Body of pancreas (tissue), 4 donors: ENCODE measurements at places on chromosomes 13 and 19.

DNA sequence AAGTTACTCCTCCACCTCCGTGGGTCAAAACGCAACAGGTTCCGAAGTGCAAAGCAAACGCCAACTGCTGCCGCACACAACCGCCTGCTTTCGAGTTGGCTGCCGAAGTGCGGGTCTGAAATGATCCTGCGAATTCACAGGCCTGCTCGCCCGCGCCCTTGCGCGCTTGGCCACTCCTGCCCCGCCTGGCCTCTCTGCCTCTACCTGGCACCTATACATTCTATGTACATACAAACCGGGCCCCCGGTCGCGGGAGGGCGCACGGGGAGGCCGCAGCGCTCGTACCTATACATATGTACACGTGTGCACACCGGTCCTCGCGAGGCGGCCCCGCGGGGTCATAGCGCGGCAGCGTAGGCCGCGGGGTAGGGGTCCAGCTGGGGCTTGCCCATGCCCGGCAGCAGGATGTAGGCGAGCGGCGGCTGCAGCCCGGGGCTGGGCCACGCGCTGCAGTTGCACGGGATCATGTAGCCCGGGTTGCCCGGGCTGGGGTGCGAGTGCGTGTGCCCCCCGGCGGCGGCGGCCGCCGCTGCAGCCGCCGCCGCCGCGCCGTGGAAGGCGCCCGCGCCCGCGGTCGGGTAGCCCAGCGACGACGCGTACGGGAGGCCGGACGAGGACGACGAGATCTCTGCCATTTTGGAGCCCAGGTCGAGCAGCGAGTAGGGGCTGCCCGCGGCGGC lies 1.3 kb downstream of the SOX21 start:
- no peak overlapping the region for H3K4me3 ChIP-seq
- H3K4me1 ChIP-seq = peaks cover 34% of the 10 kb centered on the region
- DNase-seq = no peak

GRCh38 chr19:12676384-12676792 lies 5.3 kb downstream of the DHPS start:
- no peaks in the 10 kb centered on the region for H3K27me3 ChIP-seq
- peaks cover 18% of the 10 kb centered on the region for H3K4me1 ChIP-seq
- no peak overlapping the region for H3K27ac ChIP-seq
- DNase-seq = peak; percentile 88

DNA sequence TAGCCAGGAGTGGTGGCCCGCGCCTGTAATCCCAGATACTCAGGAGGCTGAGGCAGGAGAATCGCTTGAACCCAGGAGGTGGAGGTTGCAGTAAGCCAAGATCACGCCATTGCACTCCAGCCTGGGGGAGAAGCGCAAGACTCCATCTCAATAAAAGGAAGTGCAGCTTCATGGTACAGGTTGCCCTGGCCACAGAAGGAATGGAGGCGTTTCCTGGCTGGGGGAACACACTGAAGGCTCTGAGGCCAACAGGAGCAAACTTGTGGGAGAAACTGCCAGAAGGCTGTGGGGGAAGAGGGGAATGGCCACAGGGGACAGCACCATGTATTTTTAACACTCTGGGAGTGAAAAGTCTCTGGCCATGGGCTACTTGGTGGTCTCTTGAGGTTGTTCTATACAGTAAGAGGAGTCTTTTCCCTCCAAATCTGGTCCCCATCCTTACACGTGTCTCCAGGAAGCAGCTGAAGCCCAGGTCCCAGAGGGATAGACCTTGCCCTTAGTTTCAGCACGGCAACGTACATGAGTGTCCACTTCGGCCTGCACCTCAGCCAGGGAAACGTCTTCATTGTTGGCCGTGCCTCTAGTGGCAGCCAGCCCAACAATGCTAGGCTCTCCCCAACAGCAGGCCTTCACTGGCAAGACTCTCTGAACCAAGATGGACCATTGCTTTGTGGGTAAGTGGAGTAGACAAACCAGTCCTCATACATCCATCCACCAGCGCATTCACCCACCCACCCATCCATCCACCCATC lies 7.4 kb downstream of the MICOS13 start:
- H3K4me1 ChIP-seq = no peaks in the 10 kb centered on the region
- no peaks in the 10 kb centered on the region for H3K36me3 ChIP-seq
- no peak overlapping the region for H3K27ac ChIP-seq
- no peak for DNase-seq
- H3K4me3 ChIP-seq = no peak overlapping the region

GRCh38 chr13:19961489-19961888 lies 3.0 kb downstream of the ZMYM2 start:
- no peak overlapping the region for H3K27ac ChIP-seq
- H3K27me3 ChIP-seq = no peaks in the 10 kb centered on the region
- H3K36me3 ChIP-seq = no peaks in the 10 kb centered on the region
- H3K4me3 ChIP-seq = no peak overlapping the region
- DNase-seq = no peak
- peaks cover 57% of the 10 kb centered on the region for H3K4me1 ChIP-seq

- H3K27ac ChIP-seq = peak within 1 kb of the TSS; percentile 37
- H3K36me3 ChIP-seq = no peaks in the 10 kb centered on the region
- H3K4me3 ChIP-seq = peak within 1 kb of the TSS; percentile 73
- peaks cover 23% of the 10 kb centered on the region for H3K4me1 ChIP-seq
- peak; percentile 78 for DNase-seq
Measured at GRCh38 chr19:34364830-34365462, at the start of gene GPI. TSS of gene GPI (plus strand) at chr19:34365196. CDS start at chr19:34365267, 71 bp downstream.

DNA sequence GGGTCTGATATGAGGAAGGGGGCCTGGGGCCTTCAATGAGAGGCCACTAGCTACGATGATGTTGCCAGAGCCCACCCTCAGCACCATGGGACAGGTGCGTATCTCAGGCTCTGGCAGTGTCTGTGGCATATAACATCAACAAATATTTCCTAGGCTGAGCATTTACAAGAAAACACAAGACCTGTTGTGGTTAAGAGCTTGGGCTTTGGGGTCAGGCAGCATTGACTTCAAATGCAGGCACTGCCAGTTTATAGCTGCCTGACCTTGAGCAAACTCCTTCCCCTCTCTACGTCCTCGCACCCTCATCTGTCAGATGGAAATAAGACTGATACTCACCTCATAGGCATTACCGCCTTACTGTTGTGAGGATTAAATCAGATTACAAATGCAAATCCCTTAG lies 156.0 kb downstream of the KATNAL1 start:
- H3K27me3 ChIP-seq = no peaks in the 10 kb centered on the region
- H3K4me3 ChIP-seq = no peak overlapping the region
- no peak for DNase-seq
- no peak overlapping the region for H3K27ac ChIP-seq

DNA sequence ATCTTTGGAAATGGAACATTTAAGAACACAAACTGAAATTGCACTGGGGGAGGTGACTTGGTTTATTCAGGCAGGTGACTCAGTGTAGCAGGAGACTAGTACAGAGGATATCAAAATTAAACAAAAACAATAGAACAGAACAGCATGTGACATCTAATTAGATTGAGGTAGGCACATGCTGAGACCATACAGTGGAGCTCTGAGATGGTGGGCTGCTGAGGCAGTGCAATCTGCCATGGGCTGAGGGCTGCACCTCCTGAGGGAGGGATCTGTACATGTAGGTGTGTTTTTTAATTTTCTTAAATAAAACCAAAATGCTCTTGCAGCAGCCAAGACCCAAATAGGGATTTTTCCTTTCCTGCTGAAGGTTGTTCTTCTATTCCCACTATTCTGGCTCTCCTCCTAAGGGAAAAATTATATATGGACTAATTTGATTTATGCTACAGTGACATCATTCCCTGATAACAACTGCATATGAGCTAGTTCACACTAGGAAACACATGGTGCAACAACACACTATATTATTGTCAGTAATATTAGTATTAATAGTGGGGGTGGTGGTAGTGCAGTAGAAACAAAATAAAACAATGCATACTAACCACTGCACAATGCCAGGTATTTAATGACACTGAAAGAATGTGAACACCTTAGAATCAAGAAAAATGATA lies 48.0 kb downstream of the LNX2 start:
- H3K27ac ChIP-seq = no peak overlapping the region
- no peaks in the 10 kb centered on the region for H3K27me3 ChIP-seq
- H3K4me3 ChIP-seq = no peak overlapping the region
- H3K4me1 ChIP-seq = peaks cover 21% of the 10 kb centered on the region
- no peak for DNase-seq

DNA sequence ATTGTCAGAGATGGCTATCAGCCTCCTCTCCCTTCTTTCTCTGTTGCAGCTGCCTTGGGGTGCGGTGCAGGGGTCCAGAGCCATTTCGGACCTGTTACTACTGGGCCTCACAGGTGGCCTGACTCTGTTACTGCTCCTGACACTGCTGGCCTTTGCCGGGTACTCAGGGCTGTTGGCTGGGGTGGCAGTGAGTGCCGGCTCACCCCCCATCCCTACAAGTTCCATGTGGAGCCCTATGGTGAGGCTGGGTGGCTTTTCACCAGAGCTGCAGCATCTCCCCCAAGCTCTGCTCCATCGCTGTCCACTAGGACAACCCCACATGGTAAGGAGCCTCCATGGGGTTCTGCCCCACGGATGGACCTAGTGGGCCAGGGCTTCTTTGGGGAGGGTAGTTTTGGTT lies 13.7 kb upstream of the ZNF492 start:
- H3K36me3 ChIP-seq = no peaks in the 10 kb centered on the region
- no peak overlapping the region for H3K27ac ChIP-seq
- DNase-seq = no peak
- H3K4me1 ChIP-seq = no peaks in the 10 kb centered on the region
- H3K4me3 ChIP-seq = no peak overlapping the region

GRCh38 chr13:107216046-107216755 lies 648.3 kb upstream of the ARGLU1 start:
- no peak for DNase-seq
- no peaks in the 10 kb centered on the region for H3K4me1 ChIP-seq

- no peak overlapping the region for H3K27ac ChIP-seq
- DNase-seq = no peak
- H3K4me3 ChIP-seq = no peak overlapping the region
- H3K36me3 ChIP-seq = no peaks in the 10 kb centered on the region
Measured at GRCh38 chr13:94195715-94196114, 283.8 kb downstream of the DCT start.

GRCh38 chr19:11031421-11032070 lies 57.7 kb upstream of the LDLR start:
- H3K27me3 ChIP-seq = no peaks in the 10 kb centered on the region
- H3K4me3 ChIP-seq = no peak overlapping the region
- peaks cover 14% of the 10 kb centered on the region for H3K36me3 ChIP-seq
- H3K27ac ChIP-seq = no peak overlapping the region
- H3K4me1 ChIP-seq = no peaks in the 10 kb centered on the region

DNA sequence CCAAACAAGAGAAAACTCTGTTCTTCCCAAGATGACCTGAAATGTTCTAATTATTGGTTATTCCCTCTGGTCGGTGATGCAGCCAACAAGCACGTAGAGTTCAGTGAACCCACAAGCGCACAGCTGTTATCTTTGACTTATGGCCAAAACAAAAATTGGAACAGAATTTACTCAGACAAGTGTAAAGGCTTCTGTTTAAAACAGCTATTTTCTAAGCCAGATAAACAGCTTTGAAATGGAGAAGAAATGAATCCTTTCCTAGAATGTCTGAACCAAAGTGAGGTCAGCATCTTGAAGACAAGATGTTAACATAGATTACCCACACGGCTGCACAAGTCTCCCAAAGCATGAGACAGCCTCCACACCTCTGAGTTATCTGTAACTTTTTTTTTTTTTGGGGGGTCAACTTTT lies 669.2 kb downstream of the DIAPH3 start:
- DNase-seq = peak; percentile 34
- no peak overlapping the region for H3K27ac ChIP-seq
- no peaks in the 10 kb centered on the region for H3K27me3 ChIP-seq
- peaks cover 8% of the 10 kb centered on the region for H3K4me1 ChIP-seq
- H3K36me3 ChIP-seq = no peaks in the 10 kb centered on the region
- no peak overlapping the region for H3K4me3 ChIP-seq

DNA sequence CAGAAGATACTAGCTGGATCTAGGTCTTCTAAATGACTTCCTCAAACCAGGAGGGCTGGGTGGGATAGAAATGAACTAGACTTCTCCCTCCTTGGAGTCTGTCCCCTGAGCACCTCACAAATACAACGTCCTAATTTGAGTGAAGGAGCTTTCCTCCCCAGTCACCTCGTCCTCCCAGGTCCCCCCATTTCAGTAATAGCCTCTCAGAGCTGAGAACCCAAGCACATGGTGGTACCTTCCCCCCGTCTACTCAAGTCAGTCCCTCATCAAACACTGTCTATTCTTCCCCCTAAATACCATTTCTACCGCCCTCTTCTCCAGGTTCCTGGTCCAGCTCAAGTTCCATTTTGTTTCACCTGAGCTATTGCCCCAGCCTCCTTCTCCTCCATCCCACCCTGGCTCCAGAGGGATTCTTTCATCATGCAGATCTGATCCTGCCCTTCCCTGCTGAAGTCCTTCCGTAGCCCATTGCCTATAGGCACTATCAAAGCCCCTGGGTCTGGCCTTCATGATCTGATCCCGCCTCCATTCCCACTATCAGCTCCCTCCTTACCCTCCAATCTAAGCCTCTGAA lies 5.3 kb upstream of the PRKCG start:
- no peaks in the 10 kb centered on the region for H3K27me3 ChIP-seq
- no peak overlapping the region for H3K4me3 ChIP-seq
- no peak for DNase-seq
- H3K27ac ChIP-seq = no peak overlapping the region
- H3K36me3 ChIP-seq = peaks cover 11% of the 10 kb centered on the region

DNA sequence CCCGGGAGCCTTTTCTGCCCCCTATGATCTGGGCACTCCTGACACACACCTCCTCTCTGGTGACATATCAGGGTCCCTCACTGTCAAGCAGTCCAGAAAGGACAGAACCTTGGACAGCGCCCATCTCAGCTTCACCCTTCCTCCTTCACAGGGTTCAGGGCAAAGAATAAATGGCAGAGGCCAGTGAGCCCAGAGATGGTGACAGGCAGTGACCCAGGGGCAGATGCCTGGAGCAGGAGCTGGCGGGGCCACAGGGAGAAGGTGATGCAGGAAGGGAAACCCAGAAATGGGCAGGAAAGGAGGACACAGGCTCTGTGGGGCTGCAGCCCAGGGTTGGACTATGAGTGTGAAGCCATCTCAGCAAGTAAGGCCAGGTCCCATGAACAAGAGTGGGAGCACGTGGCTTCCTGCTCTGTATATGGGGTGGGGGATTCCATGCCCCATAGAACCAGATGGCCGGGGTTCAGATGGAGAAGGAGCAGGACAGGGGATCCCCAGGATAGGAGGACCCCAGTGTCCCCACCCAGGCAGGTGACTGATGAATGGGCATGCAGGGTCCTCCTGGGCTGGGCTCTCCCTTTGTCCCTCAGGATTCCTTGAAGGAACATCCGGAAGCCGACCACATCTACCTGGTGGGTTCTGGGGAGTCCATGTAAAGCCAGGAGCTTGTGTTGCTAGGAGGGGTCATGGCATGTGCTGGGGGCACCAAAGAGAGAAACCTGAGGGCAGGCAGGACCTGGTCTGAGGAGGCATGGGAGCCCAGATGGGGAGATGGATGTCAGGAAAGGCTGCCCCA lies 8.5 kb upstream of the CEACAM7 start:
- H3K27ac ChIP-seq = no peak overlapping the region
- no peak overlapping the region for H3K4me3 ChIP-seq
- H3K4me1 ChIP-seq = peaks cover 48% of the 10 kb centered on the region
- H3K36me3 ChIP-seq = no peaks in the 10 kb centered on the region
- DNase-seq = no peak
- no peaks in the 10 kb centered on the region for H3K27me3 ChIP-seq

GRCh38 chr13:44763615-44764301 lies 187.6 kb upstream of the TSC22D1 start:
- H3K36me3 ChIP-seq = no peaks in the 10 kb centered on the region
- H3K27ac ChIP-seq = peak overlapping the region; percentile 94
- no peaks in the 10 kb centered on the region for H3K27me3 ChIP-seq
- H3K4me1 ChIP-seq = peaks cover 84% of the 10 kb centered on the region
- peak; percentile 68 for DNase-seq

GRCh38 chr13:48838193-48838973 lies 137.3 kb upstream of the FNDC3A start:
- H3K27ac ChIP-seq = no peak overlapping the region
- H3K36me3 ChIP-seq = no peaks in the 10 kb centered on the region
- no peaks in the 10 kb centered on the region for H3K27me3 ChIP-seq
- DNase-seq = no peak
- no peaks in the 10 kb centered on the region for H3K4me1 ChIP-seq
- no peak overlapping the region for H3K4me3 ChIP-seq
